ENCODE measurements at places on chromosomes 12 and 14.

GRCh38 chr12:78559886-78560285 lies 304.7 kb upstream of the SYT1 start:
- DNase-seq, result no peak

- DNase-seq, result no peak
These were observed 8.4 kb downstream of the OR6S1 start for GRCh38 chr14:20632831-20633691.

GRCh38 chr12:66240096-66240820 lies 51.2 kb downstream of the IRAK3 start:
- no peak for DNase-seq

DNA sequence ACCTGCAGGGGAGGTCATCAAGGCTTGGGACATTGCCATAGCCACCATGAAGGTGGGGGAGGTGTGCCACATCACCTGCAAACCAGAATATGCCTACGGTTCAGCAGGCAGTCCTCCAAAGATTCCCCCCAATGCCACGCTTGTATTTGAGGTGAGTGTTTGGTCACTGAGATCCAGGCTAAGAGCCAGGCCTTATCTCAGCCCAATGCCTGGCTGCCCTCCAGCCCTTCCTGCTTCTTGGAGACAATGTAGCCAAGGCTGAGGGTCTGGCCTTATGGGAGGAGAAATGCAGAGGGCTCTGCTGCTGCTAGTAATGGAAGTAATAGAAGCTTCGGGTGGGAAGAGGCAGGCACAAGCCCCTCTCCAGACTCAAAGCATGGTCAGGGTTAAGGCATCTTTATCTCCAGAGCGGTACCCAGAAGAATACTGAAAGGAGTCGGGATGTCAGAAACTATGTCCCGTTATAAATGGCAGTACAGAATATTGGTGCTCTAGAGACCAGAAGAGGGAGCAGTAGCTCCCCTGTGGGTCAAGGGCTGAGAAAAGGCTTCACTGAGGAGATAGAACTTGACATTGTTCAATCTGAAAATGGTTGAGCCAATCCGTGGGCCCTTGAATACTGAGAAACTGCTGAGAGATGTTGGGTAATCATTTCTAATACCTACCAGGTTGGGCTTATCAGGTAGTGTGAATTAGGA lies 3.1 kb downstream of the FKBP4 start:
- DNase-seq, result no peak

DNA sequence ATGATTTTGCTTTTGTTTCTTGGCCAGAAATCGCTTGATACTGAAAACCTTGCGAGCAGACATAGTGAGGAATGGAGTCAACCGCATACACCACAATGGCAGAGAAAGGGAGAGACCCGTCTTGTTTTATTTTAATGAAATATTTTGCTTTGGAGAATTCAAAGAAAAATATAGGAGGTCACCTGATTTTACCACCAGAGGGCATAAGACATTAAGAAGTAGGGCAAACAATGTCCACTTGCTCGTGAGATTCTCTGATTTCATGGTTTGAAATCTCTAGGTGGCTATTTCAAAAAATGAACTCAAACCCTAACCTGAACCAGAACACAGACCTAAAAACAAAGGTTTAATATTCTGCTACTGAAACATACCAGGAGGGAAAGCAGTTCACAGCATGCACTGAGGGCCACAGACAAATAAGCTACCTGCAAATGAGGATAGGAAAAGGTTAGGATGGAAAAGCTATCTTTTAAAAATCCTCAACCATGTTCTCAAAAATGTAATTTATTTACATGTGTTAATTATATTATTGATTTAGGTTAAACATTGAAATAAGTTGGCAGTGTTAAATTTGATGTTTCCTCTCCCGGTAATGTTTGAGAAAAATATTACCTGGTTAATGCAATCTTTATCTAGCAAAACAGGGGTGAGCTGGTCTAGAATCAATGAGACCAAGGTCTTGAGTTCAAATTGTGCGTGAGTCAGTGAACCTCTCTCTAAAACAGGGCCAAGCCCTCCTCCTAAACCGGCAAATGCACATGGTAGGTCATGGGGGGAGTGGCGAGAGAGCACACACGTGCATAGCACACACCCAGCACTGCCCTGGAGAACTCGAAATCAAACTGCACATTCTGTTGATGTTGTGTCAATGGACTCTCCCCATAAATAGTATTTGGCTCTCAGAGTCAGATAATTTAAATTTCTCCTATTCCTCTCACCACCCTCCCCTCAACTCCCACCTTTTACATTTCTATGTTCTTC lies 12.5 kb downstream of the IFNG-AS1 start:
- no peak for DNase-seq

GRCh38 chr12:122688291-122688690 lies 14.9 kb downstream of the HCAR2 start:
- no peak for DNase-seq

GRCh38 chr12:2449586-2449985 lies 345.2 kb upstream of the FKBP4 start:
- DNase-seq, result no peak

- DNase-seq, result no peak
These were observed 14.5 kb upstream of the CCT2 start for GRCh38 chr12:69570545-69571399.

- no peak for DNase-seq
These were observed 705.1 kb downstream of the MED13L start for GRCh38 chr12:115572440-115572839.

GRCh38 chr12:6065131-6065862 lies 59.2 kb downstream of the VWF start:
- no peak for DNase-seq

DNA sequence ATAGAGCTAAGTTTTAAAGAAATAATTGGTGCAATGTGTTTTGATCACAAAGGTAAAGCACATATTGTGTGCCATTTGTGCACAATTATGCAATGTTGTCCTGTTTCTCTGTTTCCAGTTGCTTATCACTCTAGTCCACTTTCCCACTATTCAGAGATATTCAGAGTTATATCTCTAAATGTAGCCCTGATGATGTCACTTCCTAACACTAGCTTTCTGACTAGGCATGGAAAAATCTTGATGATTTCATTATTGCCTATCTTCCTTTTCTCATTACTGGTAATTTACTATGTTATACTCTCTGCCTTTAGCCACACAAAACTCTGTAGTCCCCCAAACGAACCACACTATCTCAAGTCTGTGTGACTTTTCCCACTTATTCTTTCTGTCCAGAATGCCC lies 221.2 kb downstream of the TRHDE start:
- DNase-seq, result no peak

DNA sequence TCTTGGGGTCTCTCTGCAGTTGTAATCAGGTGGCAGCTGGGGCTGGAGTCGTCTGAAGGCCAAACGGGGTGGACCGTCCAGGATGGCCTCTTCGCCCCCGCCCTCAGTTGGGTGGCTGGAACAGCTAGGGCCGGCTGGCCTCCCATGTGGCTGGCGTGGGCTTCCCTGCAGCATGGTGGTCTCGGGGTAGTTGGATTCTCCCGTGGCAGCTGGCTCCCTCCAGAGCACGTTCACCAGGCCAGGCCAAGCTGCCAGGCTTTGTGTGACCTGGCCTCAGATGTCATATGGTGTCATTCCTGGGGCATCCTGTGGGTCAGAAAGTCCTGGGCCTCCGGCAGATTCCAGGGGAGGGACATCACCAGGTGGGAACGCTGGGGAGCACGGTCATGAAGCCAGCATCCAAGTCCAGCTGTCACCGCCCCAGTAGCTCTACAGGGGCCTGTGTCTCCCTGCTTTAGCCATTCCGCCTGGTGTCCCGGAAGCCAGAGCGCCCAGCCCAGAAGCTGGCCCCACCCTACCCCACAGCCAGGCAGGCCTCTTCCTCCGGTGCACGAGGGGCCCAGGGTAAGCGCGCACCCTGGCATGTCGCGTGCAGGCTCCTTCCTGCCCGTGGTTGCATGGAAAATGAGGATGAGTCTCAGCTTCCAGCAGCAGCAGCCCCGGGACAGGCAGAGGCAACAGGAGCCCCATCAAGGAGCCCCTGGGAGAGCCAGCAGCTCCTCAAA lies 1.3 kb upstream of the NUDT14 start:
- DNase-seq, result no peak

DNA sequence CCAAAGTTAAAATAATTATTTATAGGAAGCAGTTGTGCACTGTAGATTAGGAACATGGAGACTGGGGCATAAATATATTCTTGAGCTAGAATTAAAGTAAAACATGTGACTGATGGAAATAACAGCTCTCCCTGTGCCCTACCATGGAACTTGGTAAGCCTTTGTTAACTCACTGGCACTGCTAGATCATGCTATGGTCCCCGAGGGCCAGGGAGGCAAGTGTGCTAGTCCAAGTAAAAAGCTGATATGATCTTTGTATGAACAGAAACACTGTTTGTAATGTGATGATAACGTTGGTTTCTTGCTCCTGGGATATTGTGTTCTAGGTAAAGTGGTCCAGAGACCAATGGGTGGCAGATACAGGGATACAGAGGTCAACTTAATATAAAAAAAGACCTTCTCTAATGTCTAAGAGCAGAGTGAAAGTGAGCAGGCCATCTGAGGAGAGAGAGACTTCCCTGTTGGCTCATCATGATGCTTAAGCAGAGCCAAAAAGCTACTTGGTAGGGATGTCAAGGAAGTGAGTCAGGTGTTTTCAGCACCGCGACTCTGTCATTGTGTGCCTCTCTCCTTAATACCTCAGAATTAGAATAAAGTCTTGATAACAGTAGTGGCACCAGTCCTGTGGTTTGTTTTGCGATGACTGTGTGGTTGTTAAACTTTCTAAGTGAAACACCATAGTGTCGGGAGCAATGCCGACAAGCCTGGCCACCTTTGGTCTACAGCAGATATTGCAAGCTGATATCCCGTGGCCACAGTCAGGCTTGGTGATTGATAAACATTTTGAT lies 27.6 kb downstream of the BICD1 start:
- no peak for DNase-seq
